ENCODE measurements at places on chromosomes 3 and 15.

GRCh38 chr3:10601151-10601856, 95.9 kb upstream of the ATP2B2 start:
- DNase-seq = no peak

DNA sequence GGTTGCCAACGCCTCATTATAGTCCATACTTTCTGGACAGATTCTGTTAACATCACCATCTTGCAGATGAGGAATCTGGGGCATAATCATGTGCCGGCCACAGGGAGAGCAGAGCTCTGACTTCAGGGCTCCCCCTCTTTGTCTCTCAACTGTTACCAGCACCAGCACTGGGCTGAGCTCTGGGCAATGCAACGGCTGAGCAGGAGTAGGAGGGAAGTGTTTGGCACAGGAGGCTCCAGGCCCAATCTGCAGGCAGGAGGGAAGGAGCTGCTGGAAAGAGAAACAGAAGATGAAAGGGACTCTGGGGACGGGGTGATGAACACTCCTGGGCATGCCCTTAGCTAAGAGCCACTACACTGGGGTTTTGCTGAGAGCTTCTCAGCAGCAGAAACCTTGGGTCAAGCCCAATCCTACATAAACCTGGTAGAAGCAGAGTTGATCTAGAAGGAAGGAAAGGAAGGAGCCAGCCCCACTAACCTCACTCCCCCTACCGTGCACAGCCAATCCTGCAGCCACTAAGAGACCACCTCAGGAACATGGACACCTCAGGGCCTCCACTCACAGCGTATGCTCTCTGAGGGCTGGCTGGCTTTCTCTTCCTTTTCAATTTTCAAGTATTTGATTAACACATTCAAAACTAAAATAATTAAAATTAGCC, 73.1 kb upstream of the SPATA12 start:
- no peak for DNase-seq

GRCh38 chr15:43082509-43082908, 23.3 kb downstream of the UBR1 start:
- no peak for DNase-seq

DNA sequence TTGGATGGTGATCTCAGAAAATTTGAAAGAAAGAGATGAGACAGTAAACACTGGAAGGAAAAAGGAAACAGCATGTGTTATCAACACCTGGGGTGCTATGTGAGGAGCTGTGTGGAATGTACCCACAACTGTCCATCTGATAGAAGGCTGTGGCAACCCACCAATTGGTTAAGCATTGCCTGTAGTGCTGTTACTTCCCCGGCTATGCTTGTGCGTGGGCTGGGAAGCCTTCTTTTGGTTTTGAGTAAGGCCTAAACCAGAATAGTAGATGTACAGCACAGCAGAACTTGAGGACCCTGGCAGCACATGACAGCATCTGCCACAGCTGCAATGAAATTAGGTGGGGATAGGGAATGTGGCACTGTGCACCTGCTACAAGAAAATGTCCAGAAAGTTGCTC, 184.5 kb downstream of the FHIT start:
- DNase-seq = no peak

DNA sequence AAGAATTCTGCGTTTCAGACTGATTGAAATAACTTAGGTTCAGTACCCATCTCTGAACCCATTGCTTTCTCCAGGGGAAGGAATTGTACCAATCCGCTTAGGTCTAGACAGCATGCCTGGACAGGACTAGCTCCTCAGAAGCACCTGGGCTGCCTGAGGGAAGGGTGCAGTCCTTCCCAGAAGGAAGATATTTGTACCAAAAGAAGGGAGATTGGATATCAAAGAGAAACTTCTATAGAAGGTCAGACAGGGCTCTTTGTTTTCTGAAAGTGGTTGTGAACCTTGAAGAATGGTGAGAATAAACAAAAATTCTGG, 133.8 kb upstream of the LRTM1 start:
- no peak for DNase-seq

Data from thoracic aorta (tissue), 2 donors.